ENCODE measurements at places on chromosomes 12 and 14. TPM values are rescaled to one million over a fixed set of nuclear protein-coding genes. Genes with fewer than 3 reads are reported as not detected.

- no peaks in the 10 kb centered on the region for H3K27me3 ChIP-seq
- no peak for DNase-seq
- H3K27ac ChIP-seq = no peak overlapping the region
- peaks cover 6% of the 10 kb centered on the region for H3K4me1 ChIP-seq
- H3K36me3 ChIP-seq = peaks cover 5% of the 10 kb centered on the region
- no peak overlapping the region for H3K4me3 ChIP-seq
These were observed 257.2 kb upstream of the SOX5 start for GRCh38 chr12:24206621-24207020.

- no peak for DNase-seq
- no peaks in the 10 kb centered on the region for H3K36me3 ChIP-seq
- peaks cover 13% of the 10 kb centered on the region for H3K27me3 ChIP-seq
- no peak overlapping the region for H3K4me3 ChIP-seq
These were observed 105.1 kb downstream of the GCH1 start for GRCh38 chr14:54797556-54797955.

DNA sequence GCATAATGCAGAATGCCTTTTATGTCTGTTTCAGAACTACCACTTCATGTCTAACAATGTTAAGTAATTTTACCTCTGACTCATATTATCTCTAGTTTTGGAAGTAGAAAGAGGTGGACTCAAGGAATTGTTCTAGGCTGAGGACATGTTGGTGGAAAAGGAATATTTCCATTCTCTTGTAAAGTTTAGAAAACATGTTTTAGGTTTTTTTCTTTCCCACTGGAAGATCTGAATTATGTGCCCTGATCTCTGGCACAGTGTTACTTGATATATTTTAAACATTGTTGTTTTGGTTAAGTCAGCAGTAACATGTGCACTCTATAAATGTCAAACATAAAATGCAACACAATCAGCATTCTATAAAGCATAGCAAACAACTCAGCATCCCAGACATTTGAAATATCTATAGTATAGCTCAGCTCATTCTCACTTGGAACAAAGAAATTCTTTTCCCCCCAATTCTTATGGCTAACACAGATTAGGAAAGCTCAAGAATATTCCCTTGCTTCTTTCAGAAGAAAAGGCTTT, 202.3 kb downstream of the STXBP6 start:
- H3K36me3 ChIP-seq = no peaks in the 10 kb centered on the region
- DNase-seq = no peak
- no peak overlapping the region for H3K4me3 ChIP-seq
- H3K27me3 ChIP-seq = peaks cover 6% of the 10 kb centered on the region

PPP1R1A gene
- total RNA-seq = not detected

LRRK2 gene
- 59.9 TPM for total RNA-seq

- peaks cover 17% of the 10 kb centered on the region for H3K4me1 ChIP-seq
- H3K36me3 ChIP-seq = no peaks in the 10 kb centered on the region
- peak; percentile 71 for DNase-seq
- peak overlapping the region; percentile 1 for H3K27ac ChIP-seq
- H3K4me3 ChIP-seq = no peak overlapping the region
- peaks cover 30% of the 10 kb centered on the region for H3K27me3 ChIP-seq
These were observed 3.6 kb upstream of the P2RX2 start for GRCh38 chr12:132614861-132615578.

C12orf50 gene
- total RNA-seq = 0.12 TPM

DNA sequence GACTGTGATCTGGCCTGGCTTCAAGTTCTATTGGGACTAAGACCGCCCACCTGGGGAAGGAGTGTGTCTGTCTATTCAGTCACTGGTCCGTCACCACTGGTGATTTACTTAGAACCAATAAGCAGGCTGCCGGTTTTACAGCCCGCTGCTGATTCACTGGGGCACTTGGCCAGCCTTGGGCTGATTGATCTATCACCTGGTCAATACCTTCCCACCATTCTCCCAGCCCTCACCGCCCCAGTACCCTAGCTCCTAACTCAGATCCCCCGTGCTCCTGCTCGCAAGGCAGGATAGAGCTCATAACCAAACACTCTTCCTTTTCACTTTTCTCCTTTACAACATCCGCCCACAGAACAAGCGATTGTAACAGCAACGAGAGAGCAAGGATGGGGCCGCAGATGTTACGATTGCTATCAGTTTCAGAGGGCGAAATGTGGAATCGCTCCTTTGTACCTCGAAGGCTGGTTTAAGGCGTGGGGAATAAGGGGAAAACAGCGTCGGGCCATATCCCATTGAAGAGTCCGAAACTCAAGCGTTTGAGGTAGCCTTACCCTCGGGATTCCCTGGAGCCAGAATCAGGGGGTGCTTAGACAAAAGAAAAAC, 672 bp downstream of the RDH11 start:
- H3K4me3 ChIP-seq = peak overlapping the region; percentile 89
- peak; percentile 41 for DNase-seq
- peak overlapping the region; percentile 88 for H3K27ac ChIP-seq
- H3K4me1 ChIP-seq = peaks cover 13% of the 10 kb centered on the region
- H3K36me3 ChIP-seq = peaks cover 29% of the 10 kb centered on the region
- no peaks in the 10 kb centered on the region for H3K27me3 ChIP-seq

VWF gene
- not detected for total RNA-seq

CCDC177 gene
- not detected for total RNA-seq

DNA sequence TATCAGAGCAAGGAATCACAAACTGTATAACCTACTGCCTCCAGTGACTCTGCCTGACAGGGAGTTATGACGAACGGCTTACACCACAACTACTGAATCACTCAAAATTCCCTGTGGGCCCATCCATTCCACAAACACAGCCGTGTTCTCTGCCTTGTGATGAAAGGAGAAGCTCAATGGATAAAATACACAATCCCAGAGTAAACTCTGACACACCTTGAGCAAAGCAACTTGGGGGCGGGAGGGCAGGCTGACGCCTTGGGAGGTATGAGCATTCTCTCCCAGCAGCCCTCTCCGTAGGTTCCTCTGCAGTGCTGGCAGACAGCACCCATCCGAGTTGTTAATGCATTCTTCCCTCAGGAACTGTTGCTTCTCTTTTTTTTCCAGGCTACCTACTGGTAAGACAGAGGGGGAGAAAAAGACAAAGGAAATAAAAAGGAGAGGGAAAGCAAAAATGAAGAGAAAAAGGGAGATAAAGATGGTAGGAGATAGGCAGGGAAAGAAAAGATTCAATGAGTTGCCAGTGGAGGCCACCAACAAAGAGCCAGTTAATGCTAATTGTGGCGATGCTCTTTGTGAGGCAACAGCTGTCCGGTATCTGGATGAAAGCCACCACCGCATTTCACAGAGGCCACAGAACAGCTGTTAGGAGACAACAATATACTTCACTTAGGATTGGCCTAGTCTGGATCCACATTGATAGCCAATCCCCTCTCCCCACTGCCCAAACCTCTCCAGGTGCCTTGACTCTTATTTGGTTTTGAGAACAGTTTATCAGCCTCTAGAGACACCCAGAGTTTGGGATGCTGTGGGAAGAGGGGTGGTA, 4.7 kb upstream of the DIO2 start:
- no peaks in the 10 kb centered on the region for H3K36me3 ChIP-seq
- H3K27me3 ChIP-seq = no peaks in the 10 kb centered on the region
- H3K4me3 ChIP-seq = no peak overlapping the region
- no peak for DNase-seq
- H3K4me1 ChIP-seq = no peaks in the 10 kb centered on the region

GRCh38 chr12:42128327-42128726, 16.3 kb downstream of the GXYLT1 start:
- peaks cover 7% of the 10 kb centered on the region for H3K36me3 ChIP-seq
- DNase-seq = no peak
- H3K27me3 ChIP-seq = no peaks in the 10 kb centered on the region
- peaks cover 12% of the 10 kb centered on the region for H3K4me1 ChIP-seq
- no peak overlapping the region for H3K27ac ChIP-seq

HVCN1 gene
- 80.7 TPM for total RNA-seq

DNA sequence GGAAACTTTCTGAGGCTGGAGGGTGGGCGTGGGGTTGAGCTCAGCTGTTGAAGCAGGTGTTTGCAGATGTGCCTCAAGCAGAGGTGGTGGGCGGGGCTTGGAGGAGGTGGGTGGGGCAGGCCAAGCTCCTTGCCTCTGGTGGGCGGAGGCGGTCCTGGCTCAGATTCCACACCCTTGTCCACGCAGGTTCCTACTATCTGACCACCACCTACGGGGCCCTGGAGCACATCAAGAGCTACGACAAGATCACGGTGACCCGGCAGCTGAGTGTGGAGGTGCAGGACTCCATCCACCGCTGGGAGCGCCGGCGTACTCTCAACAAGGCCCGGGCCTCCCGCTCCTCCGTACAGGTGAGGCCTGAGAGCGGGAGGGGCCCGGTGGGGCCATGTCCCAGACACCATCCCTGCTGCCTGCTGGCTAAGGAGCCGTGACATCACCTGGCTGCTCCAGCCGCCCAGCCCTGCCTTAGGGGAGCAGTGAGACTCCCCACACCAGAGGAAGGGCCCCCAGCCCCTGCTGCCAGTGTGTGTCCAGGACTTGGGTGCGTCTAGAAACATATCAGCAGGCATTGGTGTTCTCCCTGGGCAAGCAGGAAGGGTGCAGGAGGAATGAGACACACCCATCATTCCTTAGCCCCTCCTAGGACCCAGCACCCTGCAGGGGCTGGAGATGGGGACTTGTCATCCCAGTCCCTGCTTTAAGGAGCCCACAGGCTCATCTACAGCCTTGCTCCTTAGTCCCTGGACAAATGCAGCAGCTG, 63.4 kb downstream of the LGMN start:
- peaks cover 57% of the 10 kb centered on the region for H3K36me3 ChIP-seq
- H3K27me3 ChIP-seq = no peaks in the 10 kb centered on the region
- H3K4me3 ChIP-seq = no peak overlapping the region
- H3K27ac ChIP-seq = no peak overlapping the region
- H3K4me1 ChIP-seq = peaks cover 10% of the 10 kb centered on the region

DNA sequence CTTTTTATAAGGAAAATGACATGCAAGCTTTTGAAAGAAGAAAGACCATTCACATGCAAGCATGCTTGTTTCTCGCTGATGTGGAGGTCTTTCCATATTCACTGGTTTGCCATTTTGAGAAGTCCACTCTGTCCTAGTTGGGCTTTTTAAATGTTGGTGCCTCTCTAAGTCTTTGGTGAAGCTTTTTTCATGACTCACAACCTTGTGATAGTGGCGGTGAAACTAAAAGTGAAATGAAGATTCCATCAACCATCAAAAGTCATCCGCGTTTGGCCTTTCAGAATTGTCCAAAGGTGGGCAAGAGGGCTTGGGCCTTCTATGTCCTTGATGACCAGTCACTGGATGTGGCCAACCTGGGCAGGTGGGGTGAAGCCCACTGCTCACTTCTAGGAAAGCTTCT, 4.3 kb downstream of the LRRC74A start:
- H3K27ac ChIP-seq = no peak overlapping the region
- peaks cover 14% of the 10 kb centered on the region for H3K27me3 ChIP-seq
- H3K4me1 ChIP-seq = no peaks in the 10 kb centered on the region
- H3K4me3 ChIP-seq = no peak overlapping the region
- DNase-seq = no peak

DNA sequence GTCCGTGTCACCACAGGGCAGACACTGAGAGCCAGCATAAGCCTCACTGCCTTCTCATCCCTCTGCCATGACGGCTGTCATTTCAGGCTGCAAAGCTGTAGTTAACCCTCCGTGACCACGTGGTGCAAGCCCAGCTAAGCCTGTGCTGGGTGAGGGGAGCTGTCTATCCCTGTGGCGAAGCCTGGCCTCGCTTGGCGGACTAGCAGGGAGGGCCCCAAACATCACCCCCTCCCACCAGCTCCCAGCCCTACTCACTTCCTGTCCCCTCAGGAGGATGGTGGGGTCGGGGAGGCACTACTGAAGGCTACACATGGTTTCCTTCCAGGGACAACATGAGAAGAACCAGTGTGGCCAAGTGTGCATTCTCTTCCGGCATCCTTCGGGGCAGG, 88.2 kb downstream of the CHGA start:
- peaks cover 38% of the 10 kb centered on the region for H3K4me1 ChIP-seq
- no peak overlapping the region for H3K4me3 ChIP-seq
- no peak overlapping the region for H3K27ac ChIP-seq
- H3K36me3 ChIP-seq = peaks cover 24% of the 10 kb centered on the region
- H3K27me3 ChIP-seq = no peaks in the 10 kb centered on the region
- DNase-seq = no peak

MAP1LC3B2 gene
- total RNA-seq = 1.0 TPM

SAMD4A gene
- 6.4 TPM for total RNA-seq

- peaks cover 9% of the 10 kb centered on the region for H3K36me3 ChIP-seq
- H3K27ac ChIP-seq = peak overlapping the region; percentile 92
- peaks cover 86% of the 10 kb centered on the region for H3K4me1 ChIP-seq
- DNase-seq = no peak
These were observed 41.3 kb upstream of the PNMA1 start for GRCh38 chr14:73755434-73756014.

GRCh38 chr14:102601378-102601925, 9.0 kb downstream of the RCOR1 start:
- H3K36me3 ChIP-seq = peaks cover 7% of the 10 kb centered on the region
- peaks cover 51% of the 10 kb centered on the region for H3K4me1 ChIP-seq
- H3K4me3 ChIP-seq = no peak overlapping the region
- no peaks in the 10 kb centered on the region for H3K27me3 ChIP-seq
- no peak for DNase-seq
- no peak overlapping the region for H3K27ac ChIP-seq

ITGA7 gene
- total RNA-seq = 1.4 TPM

- no peak for DNase-seq
- H3K4me3 ChIP-seq = no peak overlapping the region
- H3K27ac ChIP-seq = no peak overlapping the region
These were observed 170.1 kb upstream of the FKBP4 start for GRCh38 chr12:2624543-2625288.

CNTN1 gene
- total RNA-seq = not detected

DNA sequence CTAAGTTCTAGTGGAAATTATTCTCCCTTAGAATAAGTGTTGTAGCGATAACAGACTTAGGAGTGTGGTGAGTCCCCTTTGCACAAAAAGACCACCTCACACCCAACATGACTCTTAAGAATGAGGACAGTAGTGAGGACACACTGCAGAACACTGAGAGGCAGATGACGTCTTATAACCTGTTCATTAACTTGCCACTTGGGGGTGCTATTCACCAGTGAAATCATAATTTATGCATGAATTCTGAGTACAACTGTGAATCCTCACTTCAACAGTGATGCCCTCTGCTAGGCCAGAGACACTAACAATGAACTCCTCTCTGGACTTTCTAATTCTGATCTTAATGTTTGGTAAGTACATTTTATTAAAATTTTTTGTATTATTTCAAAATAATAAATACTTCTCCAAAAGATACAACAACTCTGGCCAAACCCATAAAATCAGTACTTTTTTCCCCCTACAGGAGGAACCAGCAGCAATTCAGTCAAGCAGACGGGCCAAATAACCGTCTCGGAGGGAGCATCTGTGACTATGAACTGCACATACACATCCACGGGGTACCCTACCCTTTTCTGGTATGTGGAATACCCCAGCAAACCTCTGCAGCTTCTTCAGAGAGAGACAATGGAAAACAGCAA, 274.7 kb downstream of the DAD1 start:
- no peaks in the 10 kb centered on the region for H3K4me1 ChIP-seq
- H3K27me3 ChIP-seq = no peaks in the 10 kb centered on the region
- no peak for DNase-seq
- no peak overlapping the region for H3K27ac ChIP-seq

- H3K27ac ChIP-seq = no peak overlapping the region
- peaks cover 12% of the 10 kb centered on the region for H3K27me3 ChIP-seq
- peaks cover 3% of the 10 kb centered on the region for H3K4me1 ChIP-seq
- no peak for DNase-seq
These were observed 6.7 kb downstream of the FAM222A start for GRCh38 chr12:109720152-109720856.

GRCh38 chr14:72970824-72971434, 44.7 kb downstream of the DCAF4 start:
- H3K36me3 ChIP-seq = peaks cover 74% of the 10 kb centered on the region
- no peaks in the 10 kb centered on the region for H3K27me3 ChIP-seq
- H3K27ac ChIP-seq = no peak overlapping the region

GRCh38 chr12:2636741-2637340, 157.9 kb upstream of the FKBP4 start:
- H3K27me3 ChIP-seq = peaks cover 28% of the 10 kb centered on the region
- H3K4me1 ChIP-seq = no peaks in the 10 kb centered on the region
- DNase-seq = no peak
- no peaks in the 10 kb centered on the region for H3K36me3 ChIP-seq
- no peak overlapping the region for H3K4me3 ChIP-seq
